Panc1 (cell line): ENCODE measurements at places on chromosomes 6 and 20. TPM values are rescaled to one million over a fixed set of nuclear protein-coding genes. Genes with fewer than 3 reads are reported as not detected.

Gene BANF2
- not detected for total RNA-seq

Gene FANCE
- 4.3 TPM for total RNA-seq

DNA sequence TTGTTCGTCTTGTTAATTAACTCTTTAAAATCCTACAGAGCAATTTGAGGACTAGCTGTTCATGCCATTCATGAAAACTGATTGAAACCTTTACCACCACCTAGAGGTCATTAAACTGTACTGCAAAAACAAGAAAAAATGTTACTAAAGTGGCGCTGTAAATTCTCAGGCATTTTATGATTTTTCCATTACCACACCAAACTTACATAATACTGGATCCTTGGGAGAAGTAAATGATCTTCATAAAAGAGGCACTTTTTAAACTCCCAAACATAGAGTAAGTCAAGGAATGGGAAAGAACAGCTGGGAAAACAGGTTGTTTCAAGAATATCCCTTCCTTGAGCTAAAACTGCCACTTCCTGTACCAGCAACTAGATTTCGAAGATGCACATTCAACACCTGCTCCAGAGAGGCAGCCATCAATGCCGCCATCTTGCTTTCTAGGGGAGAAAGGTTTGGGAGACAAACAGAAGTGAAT is 54.3 kb downstream of the MYLIP start:
- DNase-seq = no peak

GRCh38 chr6:137589067-137589848 is 95.1 kb upstream of the OLIG3 start:
- no peak for DNase-seq

DNA sequence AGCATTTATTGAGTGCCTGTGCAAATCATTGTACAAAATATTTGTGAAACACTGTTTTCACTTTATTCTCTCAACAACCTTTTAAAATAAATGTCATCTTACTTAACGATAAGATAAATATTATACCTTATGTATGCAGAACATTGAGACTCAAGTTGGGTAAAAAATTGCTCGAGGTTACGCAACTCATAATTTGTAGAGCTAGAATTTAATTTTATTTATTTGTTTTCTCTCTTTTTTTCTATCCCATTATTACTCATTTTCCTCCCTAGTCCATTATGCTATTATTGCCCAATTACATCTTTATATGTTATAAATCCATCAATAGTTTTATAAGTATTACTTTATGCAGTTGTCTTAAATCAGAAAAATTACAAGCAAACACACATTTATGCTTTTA is 77.4 kb upstream of the ELOVL5 start:
- DNase-seq = no peak

GRCh38 chr6:93272211-93272610 is 147.1 kb downstream of the EPHA7 start:
- DNase-seq = no peak

GRCh38 chr20:18985551-18985950 is 172.0 kb downstream of the SCP2D1 start:
- DNase-seq = no peak

DNA sequence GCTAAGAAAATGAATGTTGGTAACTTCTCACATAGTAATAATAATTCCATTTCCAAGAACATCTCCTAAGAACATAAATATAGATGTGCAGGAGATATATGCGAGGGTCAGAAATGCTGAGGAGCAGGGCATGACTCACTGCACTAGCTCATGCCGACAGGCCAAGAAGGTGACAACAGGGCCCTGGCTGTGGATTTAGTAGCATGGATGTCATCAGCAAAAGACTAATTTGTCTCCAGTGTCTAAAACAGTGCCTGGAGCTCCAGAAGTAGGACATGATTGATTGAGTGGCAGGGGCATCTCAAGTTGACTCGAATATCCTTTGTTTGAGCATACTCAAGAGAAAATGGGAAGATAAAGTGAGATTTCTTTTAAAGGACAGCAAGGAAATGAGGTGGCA is 207.0 kb upstream of the FOXA2 start:
- no peak for DNase-seq

DNA sequence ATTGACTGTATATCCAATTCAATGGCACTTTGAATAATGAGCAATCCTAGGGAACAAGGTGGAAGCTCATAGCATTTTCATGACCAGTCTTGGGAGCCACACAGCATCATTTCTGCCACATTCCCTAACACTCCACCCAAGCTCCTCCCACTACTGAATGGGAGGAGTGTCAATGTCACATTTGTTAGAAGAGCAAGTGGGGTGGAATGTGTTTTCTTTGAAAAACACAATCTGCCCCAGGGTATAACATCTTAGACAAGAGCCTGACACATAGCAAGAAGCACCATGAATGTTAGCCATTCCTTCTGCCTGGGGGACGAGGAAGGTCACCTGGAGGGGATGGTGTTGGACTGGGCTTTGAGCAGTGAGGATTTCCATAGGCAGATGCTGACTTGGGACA is 258.3 kb upstream of the PMEPA1 start:
- DNase-seq = no peak

DNA sequence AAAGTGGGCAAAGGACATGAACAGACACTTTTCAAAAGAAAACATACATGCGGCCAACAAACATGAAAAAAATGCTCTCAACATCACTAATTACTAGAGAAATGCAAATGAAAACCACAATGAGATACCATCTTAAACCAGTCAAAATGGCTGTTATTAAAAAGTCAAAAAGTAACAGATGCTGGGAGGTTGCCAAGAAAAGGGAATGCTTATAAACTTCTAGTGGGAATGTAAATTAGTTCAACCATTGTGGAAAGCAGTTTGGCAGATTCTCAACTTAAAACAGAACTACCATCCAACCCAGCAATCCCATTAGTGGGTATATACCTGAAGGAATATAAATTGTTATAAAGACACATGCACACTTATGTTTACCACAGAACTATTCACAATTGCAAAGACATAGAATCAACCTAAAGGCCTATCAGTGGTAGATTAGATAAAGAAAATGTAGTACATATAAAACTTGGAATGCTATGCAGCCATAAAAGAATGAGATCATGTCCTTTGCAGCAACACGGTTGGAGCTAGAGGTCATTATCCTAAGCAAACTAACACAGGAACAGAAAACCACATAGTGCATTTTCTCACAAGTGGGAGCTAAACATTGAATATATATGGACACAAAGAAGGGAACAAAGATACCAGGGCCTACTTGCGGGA is 16.3 kb downstream of the CENPQ start:
- no peak for DNase-seq

DNA sequence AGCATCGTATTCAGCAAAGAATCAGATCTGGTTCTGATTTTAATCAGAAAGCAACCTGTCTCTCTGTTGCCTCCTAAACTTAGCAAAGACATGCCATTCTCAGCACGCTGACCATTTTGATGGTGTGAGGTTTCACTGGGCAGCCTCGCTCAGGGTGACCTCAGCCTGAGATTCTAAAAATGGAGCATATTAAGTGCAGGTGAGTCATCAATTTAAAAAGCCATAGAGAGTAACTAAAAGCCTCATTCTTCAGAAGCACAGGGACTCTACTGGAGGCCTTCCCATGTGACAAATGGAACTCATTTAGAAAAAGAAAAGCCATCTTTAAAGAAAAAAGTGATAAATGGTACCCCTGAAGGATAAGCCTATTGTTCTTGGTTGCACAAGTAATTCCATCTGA is 91.3 kb downstream of the FILIP1 start:
- DNase-seq = no peak
